ENCODE measurements at places on chromosomes 12 and 14. TPM values are rescaled to one million over a fixed set of nuclear protein-coding genes. Genes with fewer than 3 reads are reported as not detected.

- no peak for DNase-seq
These were observed 22.4 kb downstream of the MAPK1IP1L start for GRCh38 chr14:55073856-55074255.

The SIX6 gene
- not detected for total RNA-seq

The GPRC5D gene
- total RNA-seq: not detected

DNA sequence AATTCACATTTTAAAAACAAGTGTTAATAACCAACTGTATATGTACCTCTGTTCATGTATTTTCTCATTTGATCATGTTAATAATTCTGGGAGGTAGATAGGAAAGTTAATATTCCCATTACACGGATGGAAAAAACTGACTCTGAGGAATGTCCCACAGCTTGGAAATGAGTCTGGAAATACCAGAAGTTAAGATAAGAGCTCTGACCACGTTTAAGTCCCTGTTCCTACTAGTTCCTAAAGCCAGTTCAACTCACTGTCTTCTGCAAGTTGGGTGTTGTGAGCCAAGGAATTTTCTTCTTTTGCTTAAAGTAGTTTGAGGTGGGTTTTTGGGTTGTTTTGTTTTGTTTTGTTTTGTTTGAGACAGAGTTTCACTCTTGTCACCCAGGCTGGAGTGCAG is 104.5 kb downstream of the TMEM30B start:
- DNase-seq: no peak

GRCh38 chr14:105187116-105187515 is 6.0 kb upstream of the NUDT14 start:
- DNase-seq: no peak

- peak; percentile 56 for DNase-seq
These were observed 14.7 kb upstream of the CDH24 start for GRCh38 chr14:23071921-23072539.

The MIP gene
- not detected for total RNA-seq

DNA sequence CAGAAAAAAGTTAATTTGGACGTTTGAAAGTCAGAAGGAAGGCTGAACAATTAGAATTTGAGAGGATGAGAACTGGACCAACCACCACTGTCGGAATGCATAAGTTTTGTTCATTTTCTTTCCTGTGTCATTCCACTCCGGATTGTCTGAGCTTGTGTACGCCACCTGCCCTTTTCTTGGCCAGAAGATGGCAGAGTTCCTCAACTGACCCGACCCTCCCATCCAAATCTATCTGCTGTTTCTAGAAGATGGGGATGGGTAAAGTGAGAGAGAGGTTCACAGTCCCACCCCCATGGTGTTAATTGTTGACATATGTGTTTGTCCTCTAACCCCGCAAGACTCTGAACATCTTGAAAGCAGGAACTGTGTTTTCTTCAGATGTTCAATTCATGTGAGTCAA is 388.0 kb downstream of the VRK1 start:
- DNase-seq: peak; percentile 70

The SLC17A8 gene
- not detected for total RNA-seq

The ABCC9 gene
- total RNA-seq: 0.02 TPM

- no peak for DNase-seq
These were observed 81.1 kb downstream of the EML1 start for GRCh38 chr14:99874306-99874705.

GRCh38 chr14:101843665-101844064 is 82.2 kb downstream of the PPP2R5C start:
- DNase-seq: peak; percentile 84

The VPS37B gene
- 9.5 TPM for total RNA-seq

GRCh38 chr14:31346097-31346496 is 74.3 kb downstream of the HEATR5A start:
- DNase-seq: no peak

- peak; percentile 55 for DNase-seq
These were observed 299.1 kb upstream of the AMIGO2 start for GRCh38 chr12:47378907-47379306.

GRCh38 chr12:91332302-91332701 is 149.7 kb upstream of the DCN start:
- no peak for DNase-seq

DNA sequence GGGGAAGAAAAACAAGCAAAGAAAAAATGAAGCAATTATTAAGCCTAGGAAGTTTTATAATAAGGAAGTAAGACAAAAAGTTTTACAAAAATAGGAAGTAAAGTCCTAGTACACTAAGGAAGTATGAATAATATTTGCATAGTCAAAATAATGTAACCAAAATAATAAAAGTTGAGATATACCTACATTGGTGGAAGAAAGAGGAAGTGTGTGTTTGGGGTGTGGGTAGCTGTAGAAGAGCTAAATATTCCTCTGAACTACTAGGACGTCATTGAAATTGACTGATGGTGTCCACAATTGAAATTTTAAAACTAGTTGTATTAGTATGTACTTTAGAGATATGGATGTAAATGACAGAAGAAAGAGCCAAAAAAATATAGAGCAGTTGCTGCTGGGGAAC is 228.4 kb upstream of the OTX2 start:
- DNase-seq: no peak

The AMDHD1 gene
- 0.21 TPM for total RNA-seq

The CLEC2A gene
- not detected for total RNA-seq

DNA sequence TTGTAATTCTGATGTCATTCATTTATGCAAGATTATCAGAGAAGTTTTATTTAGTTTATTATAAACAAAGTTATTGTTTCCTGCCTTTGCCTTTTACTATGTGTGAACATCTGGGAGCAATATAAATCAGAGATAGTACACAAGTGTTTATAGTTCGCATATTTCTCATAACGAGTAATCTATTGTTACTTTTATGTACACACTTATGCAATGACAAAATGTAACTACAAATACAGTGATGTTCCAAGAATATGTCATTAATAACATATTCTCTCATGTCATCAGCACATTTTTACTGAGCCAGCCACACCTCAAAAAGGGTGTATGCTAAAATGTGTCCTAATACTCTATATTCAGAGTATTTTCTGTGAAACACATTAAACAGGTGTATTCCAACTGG is 243.2 kb downstream of the ALX1 start:
- no peak for DNase-seq

The BEGAIN gene
- total RNA-seq: 3.0 TPM

- DNase-seq: no peak
These were observed 6.2 kb upstream of the ZDHHC17 start for GRCh38 chr12:76757694-76758093.

The TAS2R7 gene
- total RNA-seq: not detected

- DNase-seq: no peak
These were observed 1.5 kb upstream of the KRT6A start for GRCh38 chr12:52494518-52494917.

The POTEG gene
- not detected for total RNA-seq

DNA sequence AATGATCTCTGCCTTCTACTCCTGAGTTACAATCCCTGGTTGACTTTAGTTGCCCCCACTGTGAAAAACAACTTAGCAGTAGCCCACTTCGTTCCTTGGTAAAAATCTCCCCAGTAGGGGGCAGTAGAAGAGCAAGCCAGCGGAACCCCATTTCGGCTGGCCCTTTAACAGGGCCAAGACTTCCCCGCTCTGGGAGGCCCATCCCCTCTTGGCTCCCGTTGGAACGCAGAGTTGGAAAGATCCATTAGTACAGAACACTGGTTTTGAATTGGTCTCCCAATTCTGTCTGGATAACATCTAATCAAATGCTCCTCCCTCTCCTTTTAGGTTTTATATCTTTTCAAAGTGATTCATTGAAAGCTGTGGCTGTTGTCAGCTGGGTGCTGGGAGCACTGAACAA is 1133.3 kb downstream of the BCL11B start:
- peak; percentile 93 for DNase-seq

DNA sequence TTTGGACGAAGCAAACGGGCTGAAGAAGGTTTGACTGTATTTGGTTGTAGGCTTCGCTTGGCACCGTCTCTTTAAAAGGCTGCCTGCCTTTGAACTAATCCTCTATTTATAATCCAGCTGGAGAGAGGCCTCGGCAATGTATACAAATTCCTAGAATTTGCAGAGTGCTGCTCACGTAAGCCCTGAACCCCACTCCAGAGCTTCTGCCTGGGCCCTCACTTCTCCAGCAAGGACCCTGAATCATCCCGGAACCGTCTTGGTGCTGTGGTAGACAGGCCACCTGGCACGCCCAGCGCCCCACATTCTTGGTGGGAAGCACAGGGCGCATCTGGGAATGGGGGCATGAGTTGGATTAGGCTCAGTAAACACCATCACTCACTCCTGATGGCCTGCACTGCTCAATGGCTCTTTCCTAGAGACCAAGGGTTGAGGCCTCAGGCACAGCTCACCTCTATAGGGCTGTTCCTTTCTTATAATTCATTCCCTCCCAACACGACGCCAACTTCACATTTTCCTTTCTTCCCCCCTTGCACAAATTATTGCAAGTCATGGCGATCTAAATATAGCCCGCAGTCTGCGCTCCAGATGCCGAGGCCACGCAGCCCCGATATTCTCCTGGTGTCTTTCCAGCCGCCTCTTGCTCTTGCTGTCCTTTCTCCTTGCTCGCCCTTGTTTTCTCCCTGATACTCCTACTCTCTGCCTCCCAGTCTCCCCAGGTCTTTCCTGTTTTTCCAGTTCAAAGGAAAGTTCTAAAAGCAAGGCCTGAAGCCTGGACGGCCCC is 141.0 kb downstream of the ZFP36L1 start:
- no peak for DNase-seq

The TMTC1 gene
- 0.49 TPM for total RNA-seq

DNA sequence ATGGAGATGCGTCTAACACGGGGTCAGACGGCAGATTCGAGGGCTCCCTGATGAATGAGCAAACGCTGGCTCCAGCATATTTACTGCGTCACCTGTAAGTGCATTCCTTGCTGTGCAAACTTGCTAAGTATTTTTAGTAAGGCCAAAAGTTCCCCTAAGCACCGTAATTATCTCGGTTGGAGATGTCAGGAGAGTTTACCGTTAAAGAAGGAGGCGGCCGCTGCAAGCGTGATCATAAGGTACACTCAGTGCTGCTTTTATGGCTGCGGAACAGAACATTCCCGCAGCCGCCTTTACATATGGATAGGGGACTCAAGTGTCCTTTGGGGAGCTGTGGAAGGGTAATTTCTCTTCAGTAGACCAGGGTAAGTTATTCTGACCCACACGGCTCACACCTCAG is 175.6 kb downstream of the GLT1D1 start:
- DNase-seq: no peak

DNA sequence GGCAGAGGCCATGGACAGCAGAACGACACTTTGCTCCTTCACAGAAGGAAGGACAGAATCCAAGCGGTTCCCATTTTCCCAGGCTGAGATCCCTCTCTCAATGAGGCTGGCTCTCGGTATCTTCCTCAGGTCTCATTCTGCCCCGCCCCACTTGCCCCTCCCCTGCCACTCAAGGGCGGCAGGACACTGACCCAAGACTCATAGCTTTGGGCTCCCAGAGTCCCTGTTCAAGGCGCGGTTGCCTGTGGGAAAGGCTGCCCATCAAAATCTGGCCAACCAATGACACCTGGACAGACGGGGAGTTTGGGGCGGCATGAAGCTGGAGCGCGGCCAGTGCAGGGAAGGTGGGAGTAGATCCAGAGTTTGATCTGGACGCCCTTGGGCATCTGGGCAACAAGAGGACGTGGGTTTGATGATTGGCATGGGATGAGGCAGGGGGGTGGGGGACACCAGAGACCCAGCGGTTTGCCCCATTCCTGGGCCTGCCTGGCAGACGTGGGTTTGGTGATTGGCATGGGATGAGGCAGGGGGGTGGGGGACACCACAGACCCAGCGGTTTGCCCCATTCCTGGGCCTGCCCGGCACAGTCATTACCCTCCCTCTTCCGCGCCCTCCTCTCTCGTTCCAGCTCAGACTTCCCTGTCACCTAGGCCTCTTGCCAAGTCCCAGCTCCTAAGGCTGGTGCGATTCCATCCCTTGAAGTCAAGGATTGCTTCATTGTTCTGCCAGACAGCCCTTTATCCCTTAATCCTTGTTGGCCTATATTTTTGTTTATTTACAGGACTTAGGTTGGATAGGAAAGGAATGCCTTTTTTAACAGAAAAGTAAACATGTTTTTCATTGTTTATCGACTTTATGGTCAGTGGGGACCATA is 92.1 kb downstream of the NINJ2 start:
- DNase-seq: no peak

The TAMALIN gene
- total RNA-seq: 10.4 TPM

DNA sequence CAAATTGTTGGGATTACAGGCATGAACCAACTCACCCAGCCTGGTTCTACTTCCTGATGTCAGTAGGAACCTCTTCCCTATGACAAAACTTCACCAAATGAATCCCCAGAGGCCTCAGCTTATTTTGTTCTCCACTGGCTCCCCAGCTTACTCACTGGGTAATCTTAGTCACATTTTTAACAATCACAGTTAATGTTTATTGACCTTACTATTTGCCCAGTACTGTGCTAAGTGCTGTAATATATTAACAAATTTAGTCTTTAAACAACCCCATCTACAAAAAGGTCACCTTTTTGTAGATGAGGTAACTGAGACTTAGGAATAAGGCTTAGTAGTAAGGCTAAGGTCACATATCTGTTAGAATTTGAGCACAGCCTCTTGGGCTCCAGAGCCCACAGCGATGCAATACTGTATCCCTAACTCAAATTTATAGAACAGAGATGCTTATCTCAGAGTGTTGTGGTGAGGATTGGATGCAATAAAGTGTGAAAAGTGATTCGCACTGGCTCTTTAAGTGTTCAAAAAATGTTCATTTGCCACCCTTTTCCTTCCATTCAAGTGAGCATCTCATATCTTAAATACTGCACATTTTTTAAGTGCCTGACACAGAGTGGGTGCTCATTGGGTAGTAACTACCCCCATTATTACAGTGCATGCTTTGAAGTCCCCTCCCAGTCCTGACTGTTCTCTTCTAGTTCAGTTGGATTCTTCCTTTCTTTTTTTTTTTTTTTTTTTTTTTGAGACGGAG is 146.4 kb upstream of the ARHGAP5 start:
- DNase-seq: peak; percentile 38

GRCh38 chr14:21093769-21094681 is 4.4 kb downstream of the ZNF219 start:
- DNase-seq: no peak

DNA sequence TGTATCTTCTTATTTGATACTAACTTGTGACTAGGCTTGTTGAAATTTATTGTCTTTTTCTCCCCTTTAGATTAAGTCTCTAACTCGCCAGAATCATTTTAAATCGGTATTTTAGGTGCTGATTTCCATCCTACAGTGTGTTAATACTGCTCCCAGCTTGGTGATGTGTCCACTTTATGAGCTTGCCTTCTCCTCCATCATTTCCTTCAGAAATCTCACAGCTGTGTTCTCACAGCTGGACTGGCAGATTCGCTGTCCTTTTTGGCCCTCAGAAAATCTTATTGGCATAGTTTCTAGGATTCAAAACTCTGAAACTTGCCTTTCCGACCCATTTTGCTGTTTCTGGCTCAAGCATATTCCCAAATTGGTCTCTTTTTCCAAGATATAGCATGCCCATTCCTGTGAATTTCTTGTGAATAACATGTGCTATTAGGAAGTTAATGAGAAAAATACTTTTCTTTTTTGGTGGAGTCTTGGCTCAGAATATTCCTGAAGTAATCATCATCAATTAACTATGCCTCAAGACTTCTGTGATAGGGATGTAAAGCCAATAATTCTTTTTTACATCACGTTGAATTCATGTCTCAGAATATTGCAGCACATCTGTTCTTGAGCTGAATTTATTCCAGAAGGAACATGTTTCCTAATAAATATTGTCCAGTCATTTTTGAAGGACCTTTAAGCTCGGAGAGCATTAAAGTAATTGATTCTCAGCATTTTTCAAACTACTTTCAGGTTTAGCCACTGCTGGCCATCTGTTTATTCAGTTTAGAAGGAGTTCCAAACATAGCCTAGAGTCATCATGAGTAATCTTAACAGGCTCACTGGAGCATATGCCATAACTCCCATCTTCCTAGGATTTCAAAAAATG is 50.0 kb upstream of the USP44 start:
- DNase-seq: no peak

All from activated CD4-positive, alpha-beta T cell treated with anti-CD3 and anti-CD28 coated beads, Interleukin-2, amount 10 ng/mL, durations not matched to agents 24 days and 14 days (primary cell).